ENCODE measurements at places on chromosomes 3 and 15.

DNA sequence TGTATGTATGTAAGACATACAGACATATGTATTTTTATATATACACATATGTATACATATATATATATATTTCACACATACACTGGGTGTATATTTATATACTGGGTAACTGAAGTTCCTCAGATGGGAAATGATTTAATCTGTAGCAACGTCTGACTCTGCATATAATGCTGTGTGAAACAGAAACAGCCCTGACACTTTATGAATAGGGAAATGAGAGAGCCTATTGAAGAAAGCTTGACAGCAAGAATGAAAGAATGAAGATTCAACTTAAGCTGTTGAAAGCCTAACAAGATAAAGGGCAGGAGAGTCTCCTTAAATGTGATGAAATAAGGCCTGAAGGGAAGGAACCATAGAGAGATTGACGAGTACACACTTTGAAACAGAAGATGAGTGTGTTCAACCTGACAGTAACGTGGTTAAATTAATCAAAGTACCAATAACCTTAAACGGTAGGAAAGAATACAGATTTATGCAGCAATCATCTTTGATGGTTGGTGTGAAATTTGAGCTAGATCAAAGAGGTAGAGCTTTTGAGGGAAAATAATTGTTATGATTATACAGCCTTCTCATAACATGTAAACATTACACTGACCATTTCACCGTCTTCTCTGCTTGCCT, 169.9 kb downstream of the MECOM start:
- DNase-seq, result no peak

- DNase-seq, result no peak
Observed at GRCh38 chr15:51752888-51753287, 1.5 kb downstream of the TMOD2 start.

DNA sequence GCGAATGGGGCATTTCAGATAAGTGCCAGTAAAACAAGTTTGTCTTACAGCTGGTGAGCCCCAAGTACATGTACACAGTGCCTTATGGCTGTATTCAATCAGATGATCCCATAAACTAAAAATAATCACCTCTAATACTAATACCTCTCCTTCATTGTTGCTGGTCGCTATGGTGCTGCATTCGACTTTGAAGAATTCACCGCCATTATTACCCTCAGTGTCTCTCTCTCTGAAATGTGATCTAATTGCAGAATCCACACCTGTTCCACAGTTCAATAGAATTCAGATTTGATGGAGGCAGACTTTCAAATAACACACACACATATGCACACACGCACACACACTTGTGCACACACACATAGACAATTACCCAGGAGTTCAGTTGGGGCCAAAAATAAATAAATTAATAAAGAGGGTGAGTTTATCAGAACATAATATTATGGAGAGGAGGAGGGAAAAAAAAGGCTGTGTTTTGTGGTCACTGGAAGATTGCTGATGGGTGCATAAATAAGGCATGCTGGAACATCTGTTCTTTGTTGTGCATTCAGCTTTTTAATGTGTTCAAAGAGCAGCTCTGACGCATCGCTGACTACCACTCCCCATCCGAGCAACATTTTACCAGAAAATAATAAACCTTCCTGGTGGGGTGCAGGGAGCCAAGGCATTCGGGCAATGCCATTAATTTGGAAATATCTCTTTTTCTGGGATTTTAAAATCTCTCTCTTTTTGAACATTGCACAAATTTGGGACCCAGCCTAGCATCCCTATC, 235.7 kb downstream of the SATB1 start:
- DNase-seq, result peak; percentile 81

GRCh38 chr3:27939940-27940339, 217.8 kb upstream of the EOMES start:
- no peak for DNase-seq

GRCh38 chr3:143375698-143376097, 256.1 kb downstream of the CHST2 start:
- DNase-seq, result no peak

DNA sequence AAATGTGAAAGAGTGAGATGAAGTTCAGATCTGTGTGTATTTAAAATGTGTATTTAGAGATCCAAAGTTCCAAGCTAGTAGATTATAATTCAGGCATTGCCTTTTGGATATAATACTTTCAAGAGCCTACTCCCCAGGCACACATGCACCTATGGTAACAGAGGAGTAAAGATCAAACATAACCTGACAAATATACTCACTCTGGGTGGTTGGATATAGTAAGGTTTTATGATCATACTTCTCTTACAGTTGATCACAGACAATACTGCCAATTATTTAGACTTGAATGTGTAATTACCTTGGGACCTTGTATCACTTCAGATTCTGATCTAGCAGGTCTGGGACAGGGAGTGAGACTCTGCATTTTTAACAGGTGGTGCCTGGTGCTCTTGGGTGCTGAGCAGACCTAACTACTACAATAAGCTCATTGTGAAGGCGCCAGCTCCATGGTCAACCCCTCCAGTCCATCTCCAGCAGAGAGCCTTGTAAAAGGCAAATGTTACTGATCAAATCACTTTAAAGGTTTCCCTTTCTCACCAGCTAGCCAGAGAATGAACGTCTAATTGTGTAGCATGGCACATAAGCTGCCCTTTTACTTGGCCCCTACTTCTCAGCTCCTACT, 55.5 kb downstream of the NBEAL2 start:
- DNase-seq, result no peak

GRCh38 chr3:41464858-41465257, 265.6 kb downstream of the CTNNB1 start:
- DNase-seq, result no peak

- no peak for DNase-seq
Observed at GRCh38 chr3:134765468-134765867, 29.6 kb upstream of the EPHB1 start.

DNA sequence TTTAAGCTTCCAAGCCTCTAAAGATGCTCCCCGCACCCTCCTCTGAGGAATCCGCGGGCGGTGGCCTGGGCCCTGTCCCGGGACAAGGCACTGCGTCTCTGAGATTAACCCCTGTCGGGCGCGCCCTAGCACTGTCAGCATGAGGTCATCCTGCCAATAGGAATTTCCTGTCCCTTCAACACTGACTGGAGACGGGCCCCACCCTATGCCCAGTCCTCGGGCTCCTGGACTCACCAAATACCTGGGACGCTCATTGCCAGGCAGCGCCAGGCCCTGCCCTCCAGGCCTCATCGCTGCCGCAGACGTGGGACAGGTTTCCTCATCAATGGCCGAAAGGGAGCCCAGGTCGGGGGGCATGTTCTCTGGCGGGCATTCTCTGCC, 67.6 kb upstream of the SH3GL3 start:
- no peak for DNase-seq

GRCh38 chr3:53709860-53710674, 136.2 kb downstream of the CHDH start:
- DNase-seq, result peak; percentile 70

- DNase-seq, result no peak
Observed at GRCh38 chr15:68430471-68431036, 1.4 kb downstream of the ITGA11 start.

- no peak for DNase-seq
Observed at GRCh38 chr3:112779558-112780480, 66.8 kb downstream of the CD200R1L start.

GRCh38 chr15:51688863-51689262, 7.6 kb downstream of the SCG3 start:
- DNase-seq, result no peak

- no peak for DNase-seq
Observed at GRCh38 chr15:96334017-96334704, 3.7 kb downstream of the NR2F2 start.

- no peak for DNase-seq
Observed at GRCh38 chr15:71699977-71700376, 110.4 kb upstream of the NR2E3 start.

GRCh38 chr15:41241221-41241964, 10.3 kb downstream of the CHP1 start:
- peak; percentile 82 for DNase-seq

DNA sequence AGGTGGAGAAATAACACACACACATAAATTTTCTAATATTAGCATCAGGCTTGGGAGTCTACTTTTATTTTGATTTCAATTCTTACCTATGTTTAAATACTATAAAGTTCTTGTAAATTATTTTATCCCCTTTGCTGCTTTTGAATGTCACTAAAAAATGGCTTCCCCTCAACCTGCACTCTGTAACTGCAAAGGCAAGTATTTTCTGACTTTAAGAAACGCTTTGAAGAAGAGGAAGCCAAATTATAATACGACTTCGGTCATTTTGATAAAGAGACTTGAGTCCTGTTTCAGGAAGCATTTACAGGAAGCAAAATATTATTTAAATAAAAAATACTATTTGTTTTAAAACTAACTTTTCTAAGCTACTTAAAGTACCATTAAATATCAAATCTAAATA, 627.7 kb upstream of the AGTR1 start:
- no peak for DNase-seq

GRCh38 chr3:111700054-111700453, 104.9 kb upstream of the ZBED2 start:
- DNase-seq, result no peak

GRCh38 chr3:126556637-126557414, 1.9 kb downstream of the C3orf22 start:
- no peak for DNase-seq

DNA sequence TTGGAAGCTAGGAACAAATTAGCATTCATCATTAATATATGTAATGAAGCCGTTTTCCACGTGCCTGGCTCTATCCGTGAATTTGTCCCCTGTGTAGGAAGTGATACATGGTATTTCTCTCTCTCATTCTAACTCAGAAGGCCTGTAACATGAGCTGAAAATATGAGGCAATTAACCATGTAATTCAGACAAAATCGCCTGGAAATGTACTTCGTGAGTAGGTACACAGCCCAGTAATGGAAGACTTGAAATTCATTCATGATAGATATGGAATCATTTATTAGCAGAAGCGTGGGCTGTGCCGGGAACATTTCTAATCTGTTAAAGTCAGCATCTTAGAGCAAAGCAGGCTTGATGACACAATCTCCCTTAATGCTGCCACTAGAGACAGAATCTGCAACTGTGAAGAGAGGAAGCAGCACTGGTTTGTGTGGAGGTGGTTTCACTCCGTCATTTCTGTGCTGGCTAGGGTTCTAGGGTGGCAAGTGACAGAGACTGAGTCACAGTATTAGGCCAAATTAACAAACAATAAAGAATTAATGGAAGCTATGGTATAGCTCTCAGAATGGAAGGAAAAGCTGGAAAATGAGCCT, 225.0 kb upstream of the PROK2 start:
- no peak for DNase-seq

DNA sequence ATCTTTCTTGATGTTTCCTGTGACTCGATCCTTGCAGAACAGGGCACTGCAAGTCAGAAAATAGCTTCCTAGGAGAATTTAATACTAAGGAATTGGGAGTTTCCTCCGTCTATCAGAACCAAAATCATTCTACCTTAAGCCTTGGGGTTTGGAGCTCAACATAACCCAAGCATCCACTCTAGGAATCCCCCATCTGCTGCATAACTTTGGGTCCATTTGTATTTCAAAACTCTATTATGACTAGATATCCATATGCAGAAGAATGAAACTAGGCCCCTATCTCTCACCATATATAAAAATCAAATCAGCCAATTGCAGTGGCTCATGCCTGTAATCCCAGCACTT, 61.7 kb upstream of the AKAP13 start:
- DNase-seq, result no peak

DNA sequence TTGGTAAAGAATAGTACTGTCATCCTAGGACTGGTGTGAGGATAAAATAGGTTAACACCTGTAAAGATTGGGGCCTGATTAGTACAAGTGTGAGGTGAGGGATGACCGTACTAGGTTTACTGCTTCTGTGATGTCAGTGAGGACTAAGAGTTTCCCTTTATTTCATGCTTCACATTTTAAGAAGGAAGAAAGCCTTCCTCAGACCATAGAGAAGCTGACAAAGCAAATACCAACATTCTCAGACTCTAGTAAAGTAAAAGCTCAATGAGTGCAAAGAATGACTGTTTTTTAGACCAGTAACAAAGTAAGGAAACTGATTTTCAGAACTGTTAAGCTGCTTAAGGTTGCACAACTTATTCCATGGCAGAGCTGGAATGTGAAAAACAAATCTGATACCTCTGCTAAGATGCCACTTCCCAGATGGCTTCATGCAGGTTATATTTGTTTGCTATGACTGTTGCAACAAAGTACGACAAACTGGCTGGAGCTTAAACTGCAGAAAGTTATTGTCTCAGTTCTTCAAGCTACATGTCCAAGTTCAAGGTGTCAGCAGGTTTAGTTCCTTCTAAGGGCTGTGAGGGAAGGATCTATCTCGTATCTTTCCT, 354.9 kb downstream of the RSL24D1 start:
- no peak for DNase-seq

DNA sequence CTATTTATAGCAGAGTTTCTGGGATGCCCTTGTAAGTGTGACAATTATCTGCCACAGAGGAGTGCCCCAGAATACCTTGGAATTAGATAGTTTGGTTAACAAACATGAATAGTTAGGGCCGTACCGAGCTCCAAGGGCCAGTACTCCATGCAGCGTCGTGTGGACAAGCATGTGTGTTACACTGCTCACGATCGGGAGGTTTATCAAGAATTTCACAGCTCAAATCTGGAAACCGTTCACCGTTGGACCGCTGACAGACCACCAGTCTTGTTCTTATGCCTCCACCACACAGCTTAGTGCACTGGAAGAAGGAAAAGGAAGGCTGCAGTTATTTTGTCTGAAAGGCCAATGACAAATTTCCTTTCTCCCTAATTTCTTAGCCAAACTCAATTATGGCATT, 93.7 kb downstream of the ADAMTS9 start:
- DNase-seq, result no peak

DNA sequence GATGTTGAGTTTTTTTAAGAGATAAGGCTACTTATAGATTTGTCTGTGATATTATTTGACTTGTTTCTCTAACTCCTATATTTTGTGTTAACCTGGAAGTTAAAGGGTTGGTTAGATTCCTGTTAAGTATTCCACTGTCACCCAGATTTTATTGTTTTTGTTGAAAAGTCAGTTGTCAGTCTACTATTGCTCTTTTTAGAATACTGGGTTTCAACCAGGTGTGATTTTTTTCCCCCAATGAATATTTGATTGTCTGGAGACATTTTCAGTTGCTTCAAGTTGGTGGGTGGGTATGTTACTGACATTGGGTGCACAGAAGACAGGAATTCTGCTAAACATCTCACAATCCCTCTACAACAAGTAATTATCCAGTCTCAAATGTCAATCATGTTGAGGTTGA, 43.8 kb upstream of the GPR149 start:
- DNase-seq, result no peak
